Nephron progenitor cell (in vitro differentiated cells): ENCODE measurements at places on chromosomes 2 and 18.

- DNase-seq: no peak
Measured at GRCh38 chr2:73894877-73895276, 2.1 kb downstream of the ACTG2 start.

DNA sequence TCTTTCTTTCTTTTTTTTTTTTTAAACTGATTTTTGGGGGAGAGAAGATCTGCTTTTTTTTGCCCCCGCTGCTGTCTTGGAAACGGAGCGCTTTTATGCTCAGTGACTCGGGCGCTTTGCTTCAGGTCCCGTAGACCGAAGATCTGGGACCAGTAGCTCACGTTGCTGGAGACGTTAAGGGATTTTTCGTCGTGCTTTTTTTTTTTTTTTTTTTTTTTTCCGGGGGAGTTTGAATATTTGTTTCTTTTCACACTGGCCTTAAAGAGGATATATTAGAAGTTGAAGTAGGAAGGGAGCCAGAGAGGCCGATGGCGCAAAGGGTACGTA, 587 bp downstream of the MEIS1 start:
- DNase-seq: peak; percentile 26

DNA sequence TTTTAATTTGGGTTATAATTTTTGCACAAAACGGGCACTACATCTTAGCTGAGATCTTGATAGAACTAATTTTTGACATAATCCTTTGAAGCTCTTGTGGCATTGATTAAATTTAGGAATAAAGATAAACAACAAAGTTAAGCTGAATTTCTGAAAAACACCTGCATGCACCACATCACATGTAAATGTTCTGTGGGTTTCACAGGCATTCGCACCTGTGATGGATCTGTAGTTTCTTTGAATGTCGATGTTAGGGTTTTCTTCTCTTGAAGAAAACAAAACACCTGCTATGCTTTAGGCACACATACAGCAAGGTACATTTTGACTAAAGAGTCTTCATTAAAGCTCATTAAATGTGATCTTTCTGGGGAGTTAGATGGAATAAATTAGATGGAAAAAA, 60.3 kb downstream of the RPIA start:
- no peak for DNase-seq

- DNase-seq: no peak
Measured at GRCh38 chr18:79975985-79976680, 11.7 kb downstream of the HSBP1L1 start.

GRCh38 chr18:22504251-22505030, 86.7 kb upstream of the CTAGE1 start:
- no peak for DNase-seq

DNA sequence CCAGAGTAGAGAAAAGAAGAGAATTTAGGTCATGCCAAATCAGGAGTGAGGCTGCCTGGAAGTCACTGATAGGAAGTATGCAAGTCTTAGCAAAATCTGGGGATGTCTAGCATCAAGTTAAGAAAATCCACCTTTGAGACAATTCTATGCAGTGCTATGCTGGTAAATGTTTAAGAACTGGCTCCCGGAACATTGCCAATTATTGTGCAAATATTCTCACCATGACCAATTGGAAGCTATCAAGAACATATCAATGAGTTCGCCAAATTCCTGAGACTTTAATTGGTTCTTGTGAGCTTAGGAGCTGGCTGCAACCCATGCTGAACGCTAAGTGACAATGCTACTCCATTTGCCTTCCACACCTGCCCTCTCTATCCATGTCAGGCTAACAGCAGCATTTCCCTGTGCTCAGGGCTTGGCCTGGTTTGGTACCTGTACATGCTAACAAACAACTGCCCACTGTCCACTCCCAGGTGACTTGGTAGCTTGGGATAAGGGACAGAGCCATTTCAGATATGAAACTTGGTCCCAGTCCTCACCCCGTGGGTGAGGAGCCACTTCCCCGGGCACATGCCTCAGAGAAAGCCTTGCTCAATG, 172.9 kb upstream of the KLHL29 start:
- no peak for DNase-seq

- no peak for DNase-seq
Measured at GRCh38 chr2:119214453-119215037, 9.1 kb upstream of the STEAP3 start.

GRCh38 chr2:21423854-21424253, 300.1 kb downstream of the TDRD15 start:
- DNase-seq: no peak

DNA sequence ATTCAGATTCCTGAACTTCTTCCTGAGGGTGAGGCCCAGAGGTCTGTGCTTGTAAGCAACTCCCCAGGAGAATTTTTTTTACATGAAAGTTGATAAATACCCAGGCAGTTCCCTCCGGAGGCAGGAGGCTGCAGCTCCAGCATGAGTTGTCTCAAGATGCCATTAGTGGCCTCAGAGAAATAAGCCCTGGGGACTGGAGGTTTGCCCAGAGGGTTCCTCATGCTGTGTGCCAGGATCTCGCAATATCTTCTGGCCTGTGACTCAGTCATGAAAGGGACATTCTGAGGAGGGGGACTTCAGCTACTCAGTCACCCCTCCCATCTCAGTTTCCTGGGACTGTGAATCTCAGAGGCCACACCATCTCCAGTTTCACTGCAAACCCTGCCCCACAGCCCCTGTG, 49.9 kb downstream of the LYPD1 start:
- no peak for DNase-seq

GRCh38 chr2:202014759-202015211, 18.9 kb upstream of the FZD7 start:
- DNase-seq: peak; percentile 36

GRCh38 chr2:204072443-204073324, 136.1 kb downstream of the ICOS start:
- peak; percentile 71 for DNase-seq

DNA sequence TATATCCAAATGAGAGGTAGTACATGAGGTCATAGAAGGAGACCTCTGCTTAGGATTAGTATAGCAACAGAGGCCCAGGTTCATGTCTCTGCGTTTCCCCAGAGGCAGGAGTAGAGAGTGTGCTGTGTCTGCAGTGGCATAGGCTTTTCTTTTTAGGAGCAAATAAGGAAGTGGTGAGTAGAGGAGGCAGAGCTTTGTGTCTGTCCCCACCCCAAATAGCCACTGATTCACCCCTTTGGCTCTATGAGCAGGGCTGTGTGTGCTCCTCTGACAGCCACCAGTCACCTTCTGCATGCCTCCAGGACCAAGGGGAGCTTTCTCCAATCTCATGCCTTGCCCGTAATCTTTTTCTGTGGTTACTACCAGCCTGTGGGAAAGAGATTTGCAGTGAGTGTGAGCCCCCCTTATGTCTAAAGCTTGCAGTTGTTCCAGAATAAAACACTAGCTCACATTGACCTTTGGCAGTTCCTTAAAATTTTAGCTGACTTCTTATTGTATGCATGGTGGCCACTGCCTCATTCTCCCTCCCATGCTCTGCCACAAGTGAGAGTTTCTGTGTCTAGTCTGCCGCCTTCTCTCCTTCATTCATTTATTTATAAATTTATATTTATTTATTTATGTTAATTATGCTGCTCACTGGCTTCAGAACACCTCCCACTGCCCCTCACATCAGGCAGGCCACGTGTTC, 23.5 kb upstream of the ELAC1 start:
- DNase-seq: no peak

DNA sequence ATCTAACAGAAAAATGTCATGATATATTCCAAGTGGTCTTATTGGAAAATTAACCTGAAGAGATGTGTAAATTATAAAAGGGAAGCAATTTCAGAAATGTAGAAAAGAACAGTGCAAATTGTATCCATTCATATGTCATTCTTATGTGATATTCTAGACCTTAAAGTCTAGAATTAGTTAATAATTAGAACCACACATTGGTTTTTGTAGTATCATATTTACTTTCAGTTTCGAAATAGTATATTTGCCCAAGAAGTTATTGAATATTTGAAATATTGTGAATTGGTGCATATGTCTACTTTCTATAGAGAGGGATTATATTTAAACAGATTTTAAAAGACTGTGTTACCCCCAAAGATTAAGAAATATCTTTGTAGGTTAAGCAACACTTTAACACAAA, 1348.6 kb upstream of the ACVR2A start:
- no peak for DNase-seq
